ENCODE measurements at places on chromosomes 5 and 9.

GRCh38 chr5:142756576-142756975 is 13.6 kb upstream of the ARHGAP26 start:
- H3K27ac ChIP-seq, result no peak overlapping the region
- no peak for DNase-seq
- H3K4me3 ChIP-seq, result no peak overlapping the region

- no peak overlapping the region for H3K4me3 ChIP-seq
- no peaks in the 10 kb centered on the region for H3K27me3 ChIP-seq
- DNase-seq, result no peak
- peaks cover 10% of the 10 kb centered on the region for H3K4me1 ChIP-seq
- no peaks in the 10 kb centered on the region for H3K36me3 ChIP-seq
These were observed 11.0 kb upstream of the ADAMTS2 start for GRCh38 chr5:179355976-179356974.

DNA sequence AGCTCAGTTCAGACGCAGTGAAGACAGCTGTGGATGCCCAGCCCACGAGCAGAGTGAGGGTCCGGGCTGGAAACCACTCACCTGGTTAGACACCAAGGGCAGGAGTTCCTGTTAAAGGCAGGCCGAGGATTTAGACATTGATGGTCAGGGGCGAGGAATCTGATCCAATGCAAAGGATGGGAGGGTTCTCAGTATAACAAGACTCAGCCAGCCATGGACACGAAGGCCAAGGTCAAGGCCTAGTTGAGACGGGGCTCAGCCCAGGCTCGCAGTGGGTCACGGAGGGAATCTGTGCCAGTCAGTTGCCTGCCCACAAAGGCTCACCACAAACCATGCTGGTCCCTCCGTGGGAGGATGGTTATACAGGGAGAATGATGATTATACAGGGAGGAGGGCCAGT is 63.3 kb upstream of the FCN1 start:
- H3K36me3 ChIP-seq, result no peaks in the 10 kb centered on the region
- no peak for DNase-seq
- H3K4me1 ChIP-seq, result no peaks in the 10 kb centered on the region
- H3K27ac ChIP-seq, result no peak overlapping the region
- H3K4me3 ChIP-seq, result no peak overlapping the region

- H3K27ac ChIP-seq, result no peak overlapping the region
- no peaks in the 10 kb centered on the region for H3K27me3 ChIP-seq
- DNase-seq, result no peak
- H3K4me1 ChIP-seq, result no peaks in the 10 kb centered on the region
These were observed 94.7 kb downstream of the ELAVL2 start for GRCh38 chr9:23731353-23731752.

- H3K4me3 ChIP-seq, result no peak overlapping the region
- H3K27me3 ChIP-seq, result no peaks in the 10 kb centered on the region
- H3K4me1 ChIP-seq, result peaks cover 11% of the 10 kb centered on the region
- DNase-seq, result no peak
- no peaks in the 10 kb centered on the region for H3K36me3 ChIP-seq
These were observed 31.5 kb downstream of the CSNK1G3 start for GRCh38 chr5:123543438-123543837.

- DNase-seq, result no peak
- no peaks in the 10 kb centered on the region for H3K36me3 ChIP-seq
- peaks cover 18% of the 10 kb centered on the region for H3K4me1 ChIP-seq
- no peak overlapping the region for H3K27ac ChIP-seq
- no peaks in the 10 kb centered on the region for H3K27me3 ChIP-seq
These were observed 215.7 kb downstream of the SEMA6A start for GRCh38 chr5:116358911-116359418.

DNA sequence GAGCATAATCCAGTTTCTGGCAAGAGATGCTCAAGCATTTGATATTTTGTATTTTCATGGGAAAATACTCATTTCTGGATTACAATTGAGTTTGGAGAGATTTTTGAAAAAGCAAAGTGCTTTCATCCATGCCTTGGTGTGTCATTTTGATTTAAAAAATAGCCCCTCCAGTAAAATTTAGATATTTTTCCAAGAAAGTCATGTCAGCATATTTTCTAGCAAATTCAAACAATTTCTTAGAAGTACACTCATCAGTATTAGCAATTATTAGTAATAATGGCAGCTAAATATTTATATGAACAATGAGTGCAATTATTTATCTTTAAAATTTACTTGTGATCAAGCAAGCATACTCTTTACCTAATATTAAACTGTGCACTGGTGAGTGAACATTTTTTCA is 102.2 kb upstream of the TMEM161B start:
- no peaks in the 10 kb centered on the region for H3K36me3 ChIP-seq
- H3K27me3 ChIP-seq, result no peaks in the 10 kb centered on the region
- DNase-seq, result no peak
- no peak overlapping the region for H3K4me3 ChIP-seq
- H3K4me1 ChIP-seq, result no peaks in the 10 kb centered on the region

DNA sequence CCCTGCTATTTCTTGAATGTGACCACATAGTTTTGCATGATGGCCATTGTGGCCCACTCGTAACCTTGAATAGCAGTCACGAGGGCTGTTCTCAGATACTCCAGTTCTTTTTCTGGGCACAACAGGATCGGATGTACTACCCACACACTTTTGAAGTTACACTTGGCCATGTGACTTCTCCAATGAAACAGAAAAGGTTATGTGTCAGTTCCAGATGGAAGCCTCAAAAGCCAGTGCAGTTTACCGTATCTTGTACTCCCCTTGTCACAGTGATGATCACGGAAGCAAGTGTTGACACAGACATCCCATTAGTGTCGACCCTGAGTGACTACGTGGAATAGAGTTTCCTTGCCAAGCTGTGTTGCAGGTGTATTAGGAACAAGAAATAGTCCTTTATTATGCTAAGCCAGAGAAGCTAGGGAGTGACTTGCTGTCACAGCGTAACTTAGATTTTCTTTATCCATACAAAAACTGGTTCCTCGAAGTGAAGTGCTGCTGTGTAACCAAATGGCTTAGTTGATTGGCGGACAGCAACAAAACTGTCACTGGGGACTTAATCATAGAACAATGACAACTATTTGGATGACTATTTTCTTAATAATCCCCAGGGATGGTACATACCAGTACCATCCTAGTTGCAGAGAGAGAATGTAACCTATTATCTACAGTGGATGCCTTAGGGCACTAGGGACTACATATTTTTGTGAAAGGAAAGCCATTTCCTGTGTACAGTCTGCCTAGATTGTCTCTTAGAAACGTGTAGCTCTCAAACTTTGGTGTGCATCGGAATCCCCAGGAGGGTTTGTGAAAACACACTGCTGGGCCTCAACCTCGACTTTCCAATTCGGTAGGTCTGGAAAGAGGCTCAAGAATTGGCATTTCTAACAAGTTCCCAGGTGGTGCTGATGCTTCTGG is 90.1 kb upstream of the DMRT1 start:
- no peak overlapping the region for H3K4me3 ChIP-seq
- DNase-seq, result no peak
- no peaks in the 10 kb centered on the region for H3K27me3 ChIP-seq
- peaks cover 3% of the 10 kb centered on the region for H3K36me3 ChIP-seq

GRCh38 chr5:67009028-67009427 is 187.6 kb downstream of the CD180 start:
- no peak for DNase-seq
- H3K36me3 ChIP-seq, result no peaks in the 10 kb centered on the region
- H3K4me1 ChIP-seq, result peaks cover 62% of the 10 kb centered on the region
- no peak overlapping the region for H3K27ac ChIP-seq
- no peak overlapping the region for H3K4me3 ChIP-seq
- no peaks in the 10 kb centered on the region for H3K27me3 ChIP-seq

DNA sequence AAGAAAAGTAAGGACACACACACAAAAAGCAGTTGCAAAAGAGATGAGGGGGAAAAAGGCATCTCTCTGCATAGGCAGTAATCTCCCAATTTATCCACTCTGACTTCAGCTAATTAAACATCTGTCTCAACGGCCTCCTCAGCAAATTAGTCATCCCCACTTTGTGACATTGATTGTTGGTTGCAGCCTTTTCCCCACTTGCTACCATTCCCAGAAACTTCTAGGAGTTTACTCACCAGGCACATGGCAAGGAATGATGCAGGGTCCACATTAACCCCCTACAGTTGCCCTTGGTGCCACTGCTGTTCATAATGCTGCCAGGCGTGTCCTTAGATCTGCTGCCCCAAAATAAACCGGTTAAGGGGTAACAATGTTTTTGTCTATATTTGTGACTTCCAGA is 174.6 kb downstream of the MAPKAP1 start:
- DNase-seq, result no peak
- no peak overlapping the region for H3K27ac ChIP-seq
- no peak overlapping the region for H3K4me3 ChIP-seq
- H3K27me3 ChIP-seq, result no peaks in the 10 kb centered on the region

- H3K4me3 ChIP-seq, result no peak overlapping the region
- H3K27ac ChIP-seq, result no peak overlapping the region
- H3K27me3 ChIP-seq, result no peaks in the 10 kb centered on the region
- H3K36me3 ChIP-seq, result no peaks in the 10 kb centered on the region
- H3K4me1 ChIP-seq, result no peaks in the 10 kb centered on the region
These were observed 89.8 kb downstream of the ZNF354C start for GRCh38 chr5:179150011-179150410.

GRCh38 chr5:135244620-135245021 is 154.4 kb downstream of the MACROH2A1 start:
- no peak for DNase-seq
- H3K4me1 ChIP-seq, result peaks cover 32% of the 10 kb centered on the region
- no peaks in the 10 kb centered on the region for H3K27me3 ChIP-seq
- no peaks in the 10 kb centered on the region for H3K36me3 ChIP-seq

- no peak for DNase-seq
- peaks cover 20% of the 10 kb centered on the region for H3K36me3 ChIP-seq
- peaks cover 4% of the 10 kb centered on the region for H3K4me1 ChIP-seq
- H3K27me3 ChIP-seq, result no peaks in the 10 kb centered on the region
- no peak overlapping the region for H3K27ac ChIP-seq
- no peak overlapping the region for H3K4me3 ChIP-seq
These were observed 98.2 kb downstream of the CSNK1G3 start for GRCh38 chr5:123610209-123610608.

DNA sequence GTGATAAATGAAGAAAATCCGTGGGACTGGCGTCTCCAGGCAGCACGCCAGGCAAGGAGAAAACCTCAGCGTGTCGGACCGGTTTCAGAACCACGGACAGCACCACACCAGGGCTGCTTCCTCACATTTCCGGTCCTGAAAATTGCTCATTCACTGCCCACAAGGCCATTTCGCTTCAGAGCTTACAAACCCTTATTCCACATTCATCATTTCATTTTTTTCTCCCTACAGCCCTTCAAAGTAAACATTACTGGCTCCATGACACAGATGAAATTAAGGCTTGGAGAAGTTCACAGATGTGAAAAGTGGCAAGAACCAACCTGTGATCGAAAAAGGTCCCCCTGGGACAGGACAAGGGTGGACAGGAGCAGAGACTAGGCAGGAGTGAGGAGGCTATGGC is 1.5 kb upstream of the GPRIN1 start:
- peaks cover 12% of the 10 kb centered on the region for H3K4me1 ChIP-seq
- H3K27ac ChIP-seq, result no peak overlapping the region
- H3K4me3 ChIP-seq, result no peak overlapping the region
- no peaks in the 10 kb centered on the region for H3K36me3 ChIP-seq

- H3K4me3 ChIP-seq, result peak overlapping the region; percentile 72
- H3K36me3 ChIP-seq, result no peaks in the 10 kb centered on the region
- H3K27ac ChIP-seq, result peak overlapping the region; percentile 83
- peak; percentile 53 for DNase-seq
These were observed 1.1 kb downstream of the VLDLR start for GRCh38 chr9:2622461-2623287.

DNA sequence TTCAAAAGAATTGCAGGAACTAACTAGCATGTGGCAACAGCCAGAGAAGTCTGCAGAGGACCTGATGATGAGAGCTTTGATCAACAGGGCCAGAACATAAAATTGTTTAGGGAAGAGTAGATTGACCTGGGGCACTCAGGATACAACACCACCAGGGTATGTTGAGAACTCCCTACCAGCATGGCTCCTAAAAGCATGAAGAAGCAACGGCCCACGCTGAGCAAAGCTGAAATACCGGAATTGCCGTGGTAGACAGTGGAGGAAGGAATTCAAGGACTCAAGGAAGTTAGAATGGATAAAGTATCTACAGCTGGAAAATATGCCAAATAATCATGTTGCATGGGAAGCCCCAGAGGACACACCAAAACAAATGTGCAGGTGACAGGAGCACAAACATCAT is 31.6 kb downstream of the DROSHA start:
- no peak for DNase-seq
- H3K36me3 ChIP-seq, result peaks cover 99% of the 10 kb centered on the region
- H3K4me1 ChIP-seq, result no peaks in the 10 kb centered on the region
- H3K27ac ChIP-seq, result no peak overlapping the region
- no peaks in the 10 kb centered on the region for H3K27me3 ChIP-seq
- H3K4me3 ChIP-seq, result no peak overlapping the region

DNA sequence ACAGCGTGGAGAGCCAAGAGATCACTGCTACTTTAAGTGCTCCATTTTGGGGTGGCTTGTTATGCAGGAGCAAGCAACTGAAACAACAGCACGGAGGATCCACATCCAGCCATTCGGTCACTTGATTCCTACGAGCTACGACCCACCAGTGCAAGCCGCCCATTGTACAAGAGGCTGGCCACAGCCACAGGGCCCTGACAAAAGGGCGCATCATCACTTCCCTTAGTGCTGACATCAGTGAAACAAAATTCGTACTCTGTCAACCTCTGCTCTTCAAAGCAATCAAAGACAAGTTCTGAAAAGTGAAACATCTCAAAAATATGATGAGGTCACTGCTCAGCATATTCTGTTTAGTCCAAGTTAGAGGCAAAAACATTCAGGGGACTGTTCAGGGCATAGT is 168.4 kb downstream of the GADD45G start:
- no peak overlapping the region for H3K4me3 ChIP-seq
- H3K4me1 ChIP-seq, result no peaks in the 10 kb centered on the region
- no peaks in the 10 kb centered on the region for H3K36me3 ChIP-seq

DNA sequence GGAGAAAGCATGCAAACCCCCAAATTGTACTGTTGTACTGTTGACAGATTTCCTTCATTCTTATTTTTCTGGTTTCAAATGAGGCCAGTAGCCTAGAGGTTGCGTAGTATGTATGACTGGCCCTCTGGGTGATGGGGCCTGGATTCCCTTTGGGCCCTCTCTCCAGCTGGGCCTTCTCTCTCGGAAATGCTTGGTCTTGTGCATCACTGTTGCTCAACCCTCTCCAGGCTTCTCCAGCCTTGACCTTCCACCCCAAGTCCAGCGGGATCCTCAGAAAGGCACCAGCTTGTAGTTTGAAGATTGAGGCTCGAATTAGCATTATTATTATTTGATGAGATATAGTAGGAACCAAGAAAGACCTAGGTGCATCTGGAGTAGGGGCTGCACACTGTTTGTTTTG is 87.0 kb downstream of the ANGPTL2 start:
- no peak for DNase-seq
- H3K27me3 ChIP-seq, result no peaks in the 10 kb centered on the region
- H3K36me3 ChIP-seq, result no peaks in the 10 kb centered on the region
- H3K4me1 ChIP-seq, result no peaks in the 10 kb centered on the region
- H3K27ac ChIP-seq, result peak overlapping the region; percentile 61
- no peak overlapping the region for H3K4me3 ChIP-seq

DNA sequence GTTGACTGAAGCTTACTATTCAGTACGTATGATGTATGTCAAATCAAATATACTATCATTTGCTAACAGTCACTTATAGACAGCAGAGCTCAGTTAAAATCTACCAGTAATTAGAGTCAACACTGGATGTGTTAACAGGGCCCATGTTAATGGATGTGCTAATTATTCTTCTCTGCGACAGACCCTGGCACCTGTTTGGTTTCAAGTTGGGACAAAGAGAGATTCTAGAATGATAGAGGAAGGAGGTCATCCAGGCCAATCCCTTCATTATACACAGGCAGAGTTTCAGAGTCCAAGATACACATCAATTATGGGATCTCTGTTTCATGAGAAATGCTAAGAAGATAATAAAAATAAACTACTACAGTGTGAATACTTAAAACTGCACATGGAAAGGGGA is 615.0 kb downstream of the ZNF608 start:
- no peaks in the 10 kb centered on the region for H3K36me3 ChIP-seq
- H3K27me3 ChIP-seq, result no peaks in the 10 kb centered on the region
- DNase-seq, result no peak
- no peak overlapping the region for H3K4me3 ChIP-seq
